ENCODE measurements at places on chromosomes 3 and 15. TPM values are rescaled to one million over a fixed set of nuclear protein-coding genes. Genes with fewer than 3 reads are reported as not detected.
A peak's percentile ranks its signal among the peaks of the same experiment; 100 is the strongest.

The ARL8B gene
- total RNA-seq = 46.9 TPM

- no peak for DNase-seq
These were observed 387.0 kb upstream of the CBLB start for GRCh38 chr3:106255870-106256248.

GRCh38 chr15:25869701-25870100, 6.6 kb upstream of the ATP10A start:
- no peak for DNase-seq

- peak; percentile 49 for DNase-seq
These were observed 9.2 kb upstream of the SEMA4B start for GRCh38 chr15:90191794-90192509.

- no peak for DNase-seq
These were observed 8.2 kb downstream of the NDUFB4 start for GRCh38 chr3:120604382-120604781.
